Activated CD8-positive, alpha-beta memory T cell treated with anti-CD3 and anti-CD28 coated beads for 1 hour (primary cell): ENCODE measurements at places on chromosomes 6 and 20.

DNA sequence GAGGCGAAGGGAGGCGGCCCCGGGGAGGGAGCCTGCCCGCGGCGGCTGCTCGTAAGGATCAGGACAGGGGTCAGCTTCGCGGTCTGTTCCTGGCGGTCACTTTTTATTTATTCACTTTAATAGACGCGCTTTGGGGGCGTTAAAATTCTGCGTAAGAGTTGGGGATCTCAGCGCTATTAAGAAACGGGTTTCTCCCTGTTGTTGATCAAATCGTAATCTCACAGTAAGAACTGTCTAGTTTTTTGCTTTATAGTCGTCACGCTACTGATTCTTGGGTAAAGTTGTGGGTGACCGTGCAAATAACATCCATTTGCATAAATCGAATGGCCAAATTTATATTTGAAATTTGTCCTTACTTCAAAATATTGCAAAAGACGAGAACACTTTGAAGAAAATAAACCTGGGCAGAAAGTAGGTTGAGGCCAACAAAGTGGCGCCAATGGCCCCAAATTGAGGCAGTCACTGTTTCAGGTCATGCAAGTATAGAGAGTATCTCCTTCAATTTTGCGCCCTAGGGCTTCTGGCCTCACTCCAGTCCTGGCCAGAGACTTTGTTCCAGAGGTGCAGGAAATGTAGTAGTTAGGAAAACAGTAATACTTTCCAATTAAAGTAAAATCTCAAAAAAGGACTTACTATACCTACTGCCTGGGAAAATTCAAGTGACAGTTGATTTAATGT lies 963 bp upstream of the RMND1 start:
- no peak for DNase-seq

GRCh38 chr6:11218102-11218442 lies 14.4 kb downstream of the NEDD9 start:
- DNase-seq, result no peak

- no peak for DNase-seq
Measured at GRCh38 chr20:4180356-4180755, 165.0 kb upstream of the RNF24 start.

DNA sequence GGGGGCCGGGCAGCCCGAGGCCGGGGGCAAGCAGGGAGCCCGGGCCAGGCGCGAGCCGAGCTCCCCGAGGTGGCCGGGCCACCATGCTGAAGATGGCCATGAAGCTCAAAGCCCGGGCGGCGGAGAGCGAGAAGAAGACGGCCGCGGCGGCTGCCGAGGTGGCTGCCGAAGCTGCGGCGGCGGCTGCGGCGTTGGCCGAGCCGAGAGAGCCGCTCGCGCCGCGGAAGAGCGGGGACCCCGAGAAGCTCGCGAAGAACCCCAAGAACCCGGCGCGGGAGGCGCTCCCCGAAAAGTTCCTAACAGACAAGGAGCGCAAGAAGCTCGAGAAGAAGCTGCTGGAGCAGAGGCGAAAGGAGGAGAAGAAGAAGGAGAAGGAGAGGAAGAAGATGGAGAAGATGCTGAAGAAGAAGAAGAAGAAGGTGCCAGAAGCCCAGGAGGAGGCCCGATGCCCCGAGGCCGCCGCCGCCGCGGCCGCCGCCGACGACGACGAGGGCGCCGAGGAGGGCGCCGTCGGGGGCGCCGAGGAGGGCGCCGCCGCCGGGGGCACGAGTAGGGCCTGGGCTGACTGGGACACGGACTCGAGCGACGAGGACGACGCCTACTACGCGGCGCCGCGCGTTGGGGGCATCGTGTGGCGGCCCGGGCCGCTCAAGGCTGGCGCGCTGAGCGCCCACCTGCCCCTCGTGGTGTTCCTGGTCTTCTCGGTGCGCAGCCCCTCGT lies 37.4 kb downstream of the GNAS start:
- DNase-seq, result no peak

- DNase-seq, result no peak
Measured at GRCh38 chr6:6600875-6601274, 12.4 kb downstream of the LY86 start.

- no peak for DNase-seq
Measured at GRCh38 chr6:30601815-30602641, 15.0 kb downstream of the PPP1R10 start.

DNA sequence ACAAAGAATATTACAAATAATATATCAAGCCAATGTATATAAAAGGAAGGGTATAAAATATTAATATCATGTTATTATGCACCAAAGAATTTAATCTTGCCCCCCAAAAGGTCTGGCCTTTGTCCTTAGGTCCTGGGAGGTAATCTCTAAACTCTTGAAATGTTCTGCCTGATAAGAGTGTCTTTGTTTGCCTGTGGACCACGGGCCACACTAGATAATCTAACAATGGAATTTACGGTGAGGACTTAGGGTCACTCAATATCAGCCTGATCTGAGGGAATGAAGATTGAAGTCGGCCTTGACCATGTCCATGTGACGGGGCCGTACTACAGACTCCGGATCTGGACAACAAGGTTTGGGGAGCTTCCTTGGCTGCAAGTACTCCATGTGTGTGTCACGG lies 42.9 kb downstream of the HUS1B start:
- DNase-seq, result no peak

DNA sequence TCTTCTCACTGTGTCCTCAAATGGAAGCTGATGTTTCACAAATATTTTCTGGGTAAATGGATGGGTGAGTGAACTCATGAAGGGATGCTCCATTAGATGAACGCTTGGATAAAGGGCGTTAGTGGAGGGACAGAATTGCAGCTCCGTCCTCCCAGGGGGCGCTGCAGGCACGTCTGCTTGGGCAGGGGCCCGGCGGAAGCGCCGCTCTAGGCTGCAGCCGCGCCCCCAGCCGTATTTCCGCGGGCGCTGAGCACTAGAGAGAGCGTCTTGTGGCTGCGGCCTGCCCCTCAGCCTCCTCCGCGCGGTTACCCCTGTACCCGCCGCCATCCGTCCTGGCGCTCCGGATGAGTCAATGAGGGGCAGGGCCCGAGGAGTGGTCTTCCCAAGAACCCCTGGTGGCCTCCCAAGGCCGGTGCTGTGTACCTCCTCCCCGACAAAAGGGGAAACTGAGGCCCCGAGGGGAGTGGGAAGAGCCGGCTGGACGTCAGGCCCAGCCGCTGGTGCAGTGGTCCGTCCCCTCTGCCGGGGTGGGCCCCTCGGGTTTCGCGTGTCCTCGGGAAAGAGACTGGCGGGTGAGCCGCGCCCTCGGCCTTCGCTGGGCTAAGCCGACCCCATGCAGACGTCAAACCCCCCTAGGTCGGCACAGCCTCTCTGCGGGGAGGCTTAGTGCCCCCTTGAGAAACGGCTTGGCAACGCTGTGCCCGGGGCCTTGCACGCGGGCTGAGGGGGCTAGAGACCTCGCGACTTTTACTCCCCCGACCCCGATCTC lies 11.5 kb upstream of the SNHG17 start:
- DNase-seq, result peak; percentile 94

DNA sequence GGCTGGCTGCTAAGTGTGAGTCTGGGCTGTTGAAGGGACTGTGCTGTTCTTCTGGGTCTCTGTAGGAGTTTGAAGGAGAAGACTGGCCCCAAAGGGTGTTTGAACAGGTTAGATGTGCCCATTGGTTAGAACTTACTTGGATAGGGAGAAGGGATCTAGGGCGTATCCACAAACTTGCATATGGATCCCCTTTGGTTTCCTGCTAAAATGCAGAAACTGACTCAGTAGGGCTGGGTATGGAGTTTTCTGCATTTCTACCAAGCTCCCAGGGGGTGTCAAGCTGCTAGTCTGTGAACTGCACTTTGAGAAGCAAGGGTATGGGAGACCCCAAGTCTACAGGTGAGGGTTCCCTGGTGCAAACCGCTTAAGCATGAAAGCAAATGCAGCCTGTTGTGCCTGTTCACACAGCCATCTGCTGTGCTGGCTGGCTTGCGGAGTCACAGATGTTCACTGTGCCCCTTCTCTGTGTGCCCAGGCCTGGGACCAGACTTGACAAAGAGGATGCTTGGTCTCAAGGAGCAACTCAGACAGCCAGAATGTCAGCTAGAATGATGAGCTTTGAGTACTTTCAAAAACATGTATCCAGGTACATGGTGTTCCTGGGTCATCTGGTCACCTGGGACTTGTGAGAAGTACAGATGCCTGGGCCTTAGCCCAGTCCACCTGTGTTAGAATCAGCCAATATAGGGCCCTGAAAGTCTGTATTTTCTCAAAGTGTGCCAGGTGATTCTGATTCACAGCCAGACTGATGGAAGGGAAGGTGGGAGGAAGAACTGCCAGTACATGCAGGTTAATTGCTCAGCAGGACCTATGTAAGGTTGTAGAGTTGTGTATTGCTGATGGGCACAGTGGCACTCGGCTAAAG lies 7.4 kb downstream of the PPP1R16B start:
- DNase-seq, result no peak

GRCh38 chr20:49268600-49269365 lies 9.1 kb downstream of the ZNFX1 start:
- no peak for DNase-seq

DNA sequence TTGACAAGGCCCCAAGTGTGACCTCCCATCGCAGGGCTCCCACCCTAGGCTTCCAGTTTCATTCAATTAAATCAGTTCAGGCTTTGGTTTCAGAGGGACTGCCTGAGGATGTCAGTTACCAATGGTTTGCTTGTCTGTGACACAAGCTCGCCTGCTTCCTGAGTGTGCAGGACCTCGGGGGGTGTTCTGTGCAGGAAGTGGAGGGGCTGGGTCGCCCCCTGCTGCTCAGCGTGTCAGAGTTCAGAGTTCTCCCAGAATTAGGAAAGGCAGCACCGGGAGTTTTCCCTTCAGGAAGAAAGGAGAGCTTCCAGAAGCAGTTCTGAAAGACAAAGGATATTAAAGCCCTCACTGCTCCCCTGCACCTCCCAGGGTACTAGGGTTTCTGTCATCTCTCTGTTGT lies 50.8 kb upstream of the TGM3 start:
- no peak for DNase-seq
